Immature natural killer cell (primary cell): ENCODE measurements at places on chromosomes 1 and 21.

DNA sequence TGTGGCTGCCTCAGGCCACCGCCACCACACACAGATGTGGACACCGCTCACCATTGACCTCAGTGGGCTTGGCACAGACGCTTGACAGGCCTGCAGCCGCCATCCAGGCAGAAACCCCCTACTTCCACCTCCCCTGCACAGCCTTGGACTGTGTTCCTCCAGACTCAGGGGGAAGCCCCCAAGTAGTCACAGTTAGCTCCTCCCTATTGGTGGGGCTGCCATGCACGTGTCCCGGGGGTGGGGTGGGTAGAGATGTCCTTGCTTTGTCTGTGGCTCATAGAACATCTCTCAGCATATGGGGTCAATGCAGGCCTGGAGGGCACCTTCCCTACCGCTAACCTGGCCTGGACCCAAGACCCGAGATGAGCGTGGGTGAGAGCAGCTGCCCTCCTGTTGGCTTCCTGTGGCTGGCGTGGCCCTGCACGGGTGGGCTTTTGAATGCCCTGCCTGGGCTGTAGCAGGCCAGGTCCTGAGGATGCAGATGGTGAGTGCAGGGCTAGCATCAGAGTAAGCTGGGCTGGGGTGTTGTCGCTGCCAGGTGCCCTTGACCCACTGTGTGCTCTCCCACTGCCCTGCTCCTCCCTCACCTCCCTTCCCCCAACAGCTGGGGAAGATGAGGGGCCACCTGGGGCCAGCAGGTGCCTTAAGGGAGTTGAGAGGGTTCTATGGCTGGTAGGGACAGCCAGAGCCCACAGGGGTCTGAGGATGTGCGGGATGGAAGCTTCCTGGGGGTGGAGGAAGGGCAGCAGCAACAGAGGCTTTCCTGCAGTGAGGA lies 6.2 kb downstream of the CROCC start:
- no peak for DNase-seq
- peaks cover 9% of the 10 kb centered on the region for H3K36me3 ChIP-seq
- peaks cover 5% of the 10 kb centered on the region for H3K4me1 ChIP-seq
- H3K27ac ChIP-seq: no peak overlapping the region
- H3K4me3 ChIP-seq: no peak overlapping the region

DNA sequence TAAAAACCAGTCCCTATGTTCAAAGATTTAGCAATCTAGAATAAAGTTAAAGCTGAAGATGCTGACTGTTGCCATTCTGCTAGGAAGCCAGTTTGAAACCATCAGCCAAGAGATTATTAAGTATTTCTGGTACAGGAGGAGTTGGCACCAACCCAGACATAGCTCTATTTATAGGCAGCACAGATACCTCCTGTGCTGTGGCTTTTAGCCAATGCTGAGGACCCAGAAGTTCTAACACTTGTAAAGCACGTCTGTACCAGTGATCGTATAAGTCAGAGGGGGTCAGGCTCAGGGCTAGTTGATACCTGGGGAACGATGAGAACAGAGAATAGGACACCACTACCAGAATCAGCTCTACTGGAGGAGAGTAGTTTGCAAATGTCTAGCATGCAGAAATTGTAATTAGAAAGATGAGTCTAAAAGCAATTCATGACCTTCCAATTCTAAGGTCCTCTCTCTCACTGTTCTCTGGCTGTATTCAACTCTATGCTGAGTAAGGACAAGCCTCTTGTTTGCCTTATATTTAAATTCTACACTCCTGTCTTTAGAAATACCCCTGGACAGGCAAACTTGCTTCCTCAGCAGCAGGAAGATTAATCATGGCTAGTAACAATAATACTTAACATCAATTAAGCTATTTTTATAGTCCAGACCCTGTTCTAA lies 96.8 kb upstream of the PALMD start:
- H3K36me3 ChIP-seq: no peaks in the 10 kb centered on the region
- no peak overlapping the region for H3K4me3 ChIP-seq
- H3K4me1 ChIP-seq: no peaks in the 10 kb centered on the region
- H3K27me3 ChIP-seq: peaks cover 2% of the 10 kb centered on the region
- H3K27ac ChIP-seq: no peak overlapping the region
- no peak for DNase-seq

DNA sequence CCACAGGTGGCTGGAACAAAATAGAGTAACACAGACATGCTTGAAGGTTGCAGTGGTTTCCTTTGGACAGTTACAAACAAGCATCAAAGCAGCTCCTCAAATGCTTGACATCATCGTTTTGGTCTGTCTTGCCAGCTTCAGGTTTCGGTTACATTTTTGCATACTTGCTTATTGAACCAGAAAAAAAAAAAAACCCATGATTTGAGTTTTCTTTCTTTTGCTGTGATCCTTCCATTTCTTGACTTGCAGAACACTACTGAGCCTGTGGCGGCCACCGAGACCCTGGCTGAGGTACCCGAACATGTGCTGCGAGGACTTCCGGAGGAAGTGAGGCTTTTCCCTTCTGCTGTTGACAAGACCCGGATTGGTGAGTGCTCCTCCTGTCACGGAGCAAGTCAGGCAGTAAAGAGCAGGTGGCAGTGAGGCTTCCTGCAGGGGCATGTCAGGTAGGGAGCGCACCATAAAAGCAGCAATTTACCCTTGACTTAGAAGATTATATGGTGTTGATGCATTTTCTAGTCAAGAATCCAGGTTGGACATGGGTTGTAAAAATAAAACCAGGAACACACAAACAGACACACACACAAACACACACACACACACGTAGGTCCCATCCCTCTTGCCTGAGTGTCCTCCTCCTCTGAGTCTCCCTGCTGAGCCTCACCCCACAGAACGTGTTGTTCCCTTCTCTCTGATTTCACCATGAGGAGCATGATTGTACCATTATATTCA lies 30.9 kb downstream of the PRDM2 start:
- H3K27ac ChIP-seq: peak overlapping the region; percentile 98
- peak overlapping the region; percentile 87 for H3K4me3 ChIP-seq
- H3K4me1 ChIP-seq: peaks cover 67% of the 10 kb centered on the region

GRCh38 chr1:1601564-1602303 lies 1.8 kb upstream of the FNDC10 start:
- no peaks in the 10 kb centered on the region for H3K27me3 ChIP-seq
- H3K4me3 ChIP-seq: no peak overlapping the region
- peaks cover 5% of the 10 kb centered on the region for H3K4me1 ChIP-seq
- no peak overlapping the region for H3K27ac ChIP-seq
- no peaks in the 10 kb centered on the region for H3K36me3 ChIP-seq

GRCh38 chr1:205329719-205330118 lies 8.2 kb upstream of the NUAK2 start:
- H3K27ac ChIP-seq: no peak overlapping the region
- H3K4me1 ChIP-seq: peaks cover 9% of the 10 kb centered on the region
- H3K4me3 ChIP-seq: no peak overlapping the region
- no peaks in the 10 kb centered on the region for H3K27me3 ChIP-seq
- H3K36me3 ChIP-seq: no peaks in the 10 kb centered on the region
- no peak for DNase-seq

GRCh38 chr1:228792601-228793000 lies 57.3 kb downstream of the RHOU start:
- no peak overlapping the region for H3K27ac ChIP-seq
- DNase-seq: no peak
- peaks cover 18% of the 10 kb centered on the region for H3K4me1 ChIP-seq
- H3K27me3 ChIP-seq: no peaks in the 10 kb centered on the region

GRCh38 chr1:181984006-181984405 lies 77.5 kb downstream of the ZNF648 start:
- H3K36me3 ChIP-seq: no peaks in the 10 kb centered on the region
- no peaks in the 10 kb centered on the region for H3K4me1 ChIP-seq
- peaks cover 10% of the 10 kb centered on the region for H3K27me3 ChIP-seq

GRCh38 chr1:119987112-119987511 lies 82.3 kb downstream of the NOTCH2 start:
- no peaks in the 10 kb centered on the region for H3K27me3 ChIP-seq
- H3K4me1 ChIP-seq: peaks cover 41% of the 10 kb centered on the region
- H3K36me3 ChIP-seq: peaks cover 14% of the 10 kb centered on the region
- DNase-seq: no peak

DNA sequence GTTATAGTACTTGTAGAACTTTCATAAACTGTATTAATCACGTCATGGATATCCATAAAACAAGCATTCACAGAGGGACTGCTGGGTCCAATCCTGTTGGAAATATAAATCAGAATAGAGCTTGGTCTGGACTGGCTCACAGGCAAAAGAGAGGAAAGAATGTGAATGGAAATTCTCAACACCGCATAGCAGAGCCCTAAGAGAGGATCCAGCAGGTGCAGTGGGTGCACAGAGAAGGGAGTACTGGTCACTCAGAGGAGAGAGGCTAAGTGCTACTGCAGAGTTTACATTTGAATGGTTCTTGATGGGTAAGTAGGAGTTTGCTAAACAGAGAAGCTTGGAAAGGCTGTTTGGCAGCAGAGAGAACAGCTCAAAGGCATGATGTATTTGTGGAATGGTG lies 231.7 kb downstream of the PAPPA2 start:
- H3K4me1 ChIP-seq: no peaks in the 10 kb centered on the region
- no peaks in the 10 kb centered on the region for H3K27me3 ChIP-seq
- no peak overlapping the region for H3K27ac ChIP-seq
- no peak for DNase-seq

DNA sequence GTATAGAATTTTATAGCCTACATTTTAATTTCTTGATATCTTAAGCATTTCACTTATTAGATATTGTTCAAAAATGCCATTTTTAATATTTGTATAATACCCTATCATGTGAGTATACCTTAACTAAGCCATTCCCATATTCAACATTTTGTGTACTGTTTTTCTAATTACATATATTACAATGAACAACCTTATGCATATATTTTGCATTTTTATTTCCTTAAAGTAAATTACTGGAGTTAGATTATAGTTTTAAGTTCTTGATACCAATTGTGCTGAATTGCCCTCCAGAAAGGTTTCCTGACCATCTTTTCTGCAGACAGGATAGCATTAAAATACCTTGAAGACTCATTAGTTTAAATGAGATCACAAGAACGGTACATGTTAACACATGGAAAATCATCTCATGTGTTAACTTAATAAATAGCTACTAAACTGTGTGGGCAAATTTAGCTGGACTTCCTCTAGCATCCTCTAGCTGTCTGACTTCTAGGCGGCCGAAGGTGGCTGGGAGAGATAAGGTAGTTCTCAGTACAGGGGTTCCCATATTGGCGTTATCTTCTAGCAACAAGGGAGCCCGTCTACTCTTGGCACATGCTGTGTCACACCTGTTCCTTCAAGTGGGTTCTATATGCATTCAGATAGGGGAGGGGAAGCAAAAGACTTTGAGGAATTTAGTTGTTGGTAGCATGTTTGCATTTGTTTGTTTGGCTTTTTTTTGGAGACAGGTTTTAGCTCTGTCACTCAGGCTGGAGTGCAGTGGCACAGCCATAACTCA lies 8.9 kb downstream of the DCLRE1B start:
- no peak overlapping the region for H3K4me3 ChIP-seq
- no peaks in the 10 kb centered on the region for H3K4me1 ChIP-seq
- peaks cover 31% of the 10 kb centered on the region for H3K36me3 ChIP-seq
- no peak for DNase-seq
- no peak overlapping the region for H3K27ac ChIP-seq

DNA sequence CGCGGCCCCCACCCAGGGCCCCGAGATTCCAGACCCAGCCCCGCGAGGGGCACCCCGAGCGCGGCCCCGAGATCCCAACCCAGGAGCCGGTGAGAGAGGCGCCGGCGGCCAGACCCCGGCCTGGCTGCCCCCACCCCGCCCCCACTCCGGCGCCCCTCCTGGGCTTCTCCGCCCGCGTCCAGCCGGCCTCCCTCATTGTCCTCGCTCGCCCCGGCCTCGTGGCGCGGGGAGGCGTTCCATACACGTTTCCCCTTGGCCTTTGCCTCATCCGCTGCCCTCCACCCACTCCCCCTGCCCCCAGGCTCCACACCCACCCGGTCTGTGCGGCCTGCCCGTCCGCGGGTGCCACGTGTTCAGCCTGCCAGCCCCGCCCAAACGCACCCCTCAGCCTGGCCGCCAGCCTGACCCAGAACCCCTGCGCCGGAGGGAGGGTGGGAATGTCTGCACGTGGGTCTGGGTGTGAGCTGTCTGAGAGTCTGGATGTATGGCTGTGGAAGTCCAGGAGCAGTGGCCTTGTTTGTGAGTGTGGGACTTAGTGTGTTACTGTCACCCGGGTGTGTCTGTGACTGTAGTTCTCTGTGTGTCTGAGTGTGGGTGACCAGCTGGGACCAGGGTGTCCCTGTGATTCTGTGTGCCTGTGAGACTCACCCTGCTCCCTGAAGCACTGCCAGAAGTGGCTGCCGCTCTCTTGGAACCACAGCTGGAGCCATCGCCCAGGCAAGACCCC lies 681 bp downstream of the B4GALT2 start:
- peaks cover 34% of the 10 kb centered on the region for H3K4me1 ChIP-seq
- no peak for DNase-seq
- H3K4me3 ChIP-seq: peak overlapping the region; percentile 92
- peaks cover 24% of the 10 kb centered on the region for H3K36me3 ChIP-seq

DNA sequence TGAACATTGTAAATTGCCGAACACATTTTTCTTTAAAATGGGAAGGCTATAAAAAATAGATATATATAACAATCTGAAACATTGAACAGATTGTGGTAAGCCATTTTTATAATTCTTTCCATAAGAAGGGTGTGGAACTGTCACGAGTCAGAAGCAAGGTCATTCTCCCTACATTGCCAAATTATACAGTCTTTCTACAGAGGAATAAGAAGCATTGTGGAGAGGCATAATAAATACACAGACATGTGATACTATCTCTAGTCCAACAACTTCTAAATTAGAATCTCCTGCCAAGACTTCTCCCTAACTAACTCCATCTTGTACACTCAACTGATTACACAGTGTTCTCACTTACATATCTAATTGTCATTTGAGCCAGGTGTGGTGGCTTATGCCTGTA lies 227.9 kb downstream of the CENPF start:
- no peaks in the 10 kb centered on the region for H3K4me1 ChIP-seq
- H3K27me3 ChIP-seq: peaks cover 1% of the 10 kb centered on the region
- H3K4me3 ChIP-seq: no peak overlapping the region
- DNase-seq: no peak
- H3K27ac ChIP-seq: no peak overlapping the region
- no peaks in the 10 kb centered on the region for H3K36me3 ChIP-seq

- peaks cover 10% of the 10 kb centered on the region for H3K4me1 ChIP-seq
- peak overlapping the region; percentile 83 for H3K27ac ChIP-seq
- H3K36me3 ChIP-seq: peaks cover 23% of the 10 kb centered on the region
- no peak for DNase-seq
- H3K27me3 ChIP-seq: no peaks in the 10 kb centered on the region
Measured at GRCh38 chr1:113734357-113735055, 24.8 kb downstream of the PHTF1 start.

DNA sequence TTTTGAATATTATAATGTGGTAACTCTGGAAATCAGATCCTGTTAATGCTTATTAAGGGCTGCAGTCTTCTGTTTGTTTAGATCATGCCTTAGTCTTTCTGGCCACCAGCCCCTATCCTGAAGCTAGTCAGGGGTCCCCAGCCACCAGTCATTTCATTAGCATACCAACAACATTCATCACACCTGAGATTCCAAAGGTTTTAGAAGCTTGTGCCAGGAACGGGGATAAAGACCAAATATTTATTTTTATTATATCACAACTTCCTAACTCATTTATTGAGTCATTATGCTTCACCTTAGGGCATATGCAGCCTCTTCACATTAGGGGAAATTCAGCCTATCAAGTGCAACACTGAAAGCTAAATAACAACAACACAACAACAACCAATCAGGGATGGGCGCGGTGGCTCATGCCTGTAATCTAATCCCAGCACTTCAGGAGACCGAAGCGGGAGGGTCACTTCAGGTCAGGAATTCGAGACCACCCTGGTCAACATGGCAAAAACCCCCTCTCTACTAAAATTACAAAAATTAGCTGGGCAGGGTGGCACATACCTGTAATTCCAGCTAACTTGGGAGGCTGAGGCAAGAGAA lies 2.9 kb upstream of the PSEN2 start:
- peaks cover 16% of the 10 kb centered on the region for H3K4me1 ChIP-seq
- H3K36me3 ChIP-seq: no peaks in the 10 kb centered on the region
- no peak overlapping the region for H3K4me3 ChIP-seq
- DNase-seq: no peak
- peaks cover 2% of the 10 kb centered on the region for H3K27me3 ChIP-seq
- H3K27ac ChIP-seq: no peak overlapping the region
